Stimulated activated CD4-positive, alpha-beta T cell treated with anti-CD3 and anti-CD28 coated beads, Interleukin-1b, Interleukin-23, amount 100 ng/mL, for 1 hour (primary cell): ENCODE measurements at places on chromosomes 12 and 14.

DNA sequence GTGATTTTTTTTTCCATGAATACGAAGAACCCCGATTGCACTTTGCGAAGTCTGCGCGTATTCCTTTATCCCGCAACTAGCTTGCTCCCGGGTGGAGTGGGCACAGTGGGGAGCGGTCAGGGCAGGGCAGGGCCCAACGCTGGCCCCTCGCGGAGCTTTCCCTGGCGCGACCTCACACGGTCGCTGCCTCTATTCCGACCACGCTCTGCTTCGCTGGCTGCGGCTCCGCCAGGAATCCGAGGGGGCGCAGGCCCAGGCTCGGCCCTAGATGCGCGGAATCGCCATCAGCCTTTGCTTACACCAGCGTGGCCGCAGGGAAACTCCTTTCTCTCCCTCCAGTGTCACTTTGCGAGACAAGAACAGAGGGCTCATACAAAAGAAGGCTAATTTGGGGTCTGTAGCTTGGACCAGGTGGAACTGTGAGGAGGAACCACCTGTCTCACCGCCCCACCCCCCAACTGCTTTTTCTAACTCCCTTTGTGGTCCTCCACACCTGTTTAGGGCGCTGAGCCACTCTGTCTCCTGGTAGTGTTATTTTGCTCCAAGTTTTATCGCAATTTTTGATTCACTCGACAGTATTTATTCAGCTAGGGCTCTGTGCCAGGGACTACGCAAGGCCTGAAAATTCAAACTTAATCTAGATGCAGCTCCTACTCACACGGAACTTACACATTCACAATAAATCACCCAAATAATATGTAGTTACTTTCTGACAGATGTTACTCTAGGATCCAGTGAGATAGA lies 3.1 kb upstream of the NKX2-1 start:
- no peak for DNase-seq

DNA sequence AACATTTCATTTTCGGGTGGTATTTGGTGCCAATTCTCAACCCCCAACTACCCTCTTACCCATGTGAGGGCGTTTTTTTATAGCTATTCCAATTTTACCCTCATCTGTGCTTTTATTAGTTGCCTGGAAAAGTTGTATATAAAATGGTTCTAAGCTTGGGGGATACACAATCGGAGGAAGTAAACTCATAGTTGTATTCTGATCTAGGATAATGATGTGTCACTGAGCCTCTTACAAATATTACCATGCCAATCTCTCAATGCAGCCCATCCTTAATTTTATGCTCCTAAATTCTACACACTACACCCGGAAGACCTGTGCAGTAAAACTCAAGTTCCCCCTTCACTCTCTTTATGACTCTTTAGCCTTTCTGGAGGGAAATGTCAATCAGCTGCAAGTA lies 1206.5 kb upstream of the FLRT2 start:
- DNase-seq = no peak

DNA sequence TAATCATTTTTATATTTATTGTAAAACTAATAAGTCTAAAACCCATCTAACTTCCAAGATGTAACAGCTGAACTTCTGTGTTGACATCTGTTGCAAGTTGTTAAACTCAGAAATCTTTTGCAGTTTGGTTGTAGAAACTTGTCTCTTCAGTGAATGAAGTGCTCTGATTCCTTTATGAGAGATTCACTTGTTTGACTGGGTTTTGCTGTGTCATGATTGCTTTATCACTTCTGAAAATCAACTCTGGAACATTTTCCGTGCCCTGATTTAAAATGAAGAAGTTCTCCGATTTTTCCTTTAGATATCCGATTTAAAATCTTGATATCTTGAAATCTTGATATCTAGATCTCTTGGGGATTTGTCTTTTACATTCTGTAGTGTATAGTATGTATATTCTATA lies 65.1 kb downstream of the DIP2B start:
- no peak for DNase-seq

- no peak for DNase-seq
Measured at GRCh38 chr12:94807951-94808350, 157.6 kb upstream of the TMCC3 start.

DNA sequence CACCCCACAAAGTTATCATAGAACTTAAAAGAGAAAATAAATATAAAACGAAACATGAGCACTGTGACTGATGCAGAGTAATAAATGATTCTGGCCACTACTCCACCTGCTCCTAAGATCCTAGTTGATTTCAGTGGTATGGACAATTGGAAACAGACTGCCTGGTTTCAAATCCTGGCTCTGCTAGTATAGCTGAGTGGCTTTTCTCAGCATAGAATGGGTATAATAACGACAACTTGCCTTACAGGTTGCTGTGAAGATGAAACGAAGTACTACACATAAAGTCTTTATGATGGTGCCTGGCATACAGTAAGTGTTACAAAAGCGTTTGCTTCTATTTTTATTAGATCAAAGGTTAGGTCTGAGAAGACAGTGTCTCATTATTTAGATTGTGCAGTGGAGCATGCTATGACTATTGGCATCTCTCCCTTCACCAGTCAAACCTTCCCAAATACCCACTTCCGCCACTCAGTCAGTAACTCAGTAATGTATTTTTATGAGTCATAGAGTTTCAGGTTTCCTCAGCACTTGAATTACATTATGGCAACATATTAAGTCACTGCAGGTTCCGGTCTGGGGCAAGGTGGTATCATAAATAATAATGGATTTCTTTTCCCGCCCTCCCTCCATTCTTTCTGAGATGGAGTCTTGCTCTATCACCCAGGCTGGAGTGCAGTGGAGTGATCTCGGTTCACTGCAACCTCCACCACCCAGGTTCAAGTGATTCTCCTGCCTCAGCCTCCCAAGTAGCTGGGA lies 29.7 kb upstream of the NR2C1 start:
- no peak for DNase-seq

- DNase-seq = no peak
Measured at GRCh38 chr12:55633151-55633550, 3.5 kb upstream of the OR10P1 start.

DNA sequence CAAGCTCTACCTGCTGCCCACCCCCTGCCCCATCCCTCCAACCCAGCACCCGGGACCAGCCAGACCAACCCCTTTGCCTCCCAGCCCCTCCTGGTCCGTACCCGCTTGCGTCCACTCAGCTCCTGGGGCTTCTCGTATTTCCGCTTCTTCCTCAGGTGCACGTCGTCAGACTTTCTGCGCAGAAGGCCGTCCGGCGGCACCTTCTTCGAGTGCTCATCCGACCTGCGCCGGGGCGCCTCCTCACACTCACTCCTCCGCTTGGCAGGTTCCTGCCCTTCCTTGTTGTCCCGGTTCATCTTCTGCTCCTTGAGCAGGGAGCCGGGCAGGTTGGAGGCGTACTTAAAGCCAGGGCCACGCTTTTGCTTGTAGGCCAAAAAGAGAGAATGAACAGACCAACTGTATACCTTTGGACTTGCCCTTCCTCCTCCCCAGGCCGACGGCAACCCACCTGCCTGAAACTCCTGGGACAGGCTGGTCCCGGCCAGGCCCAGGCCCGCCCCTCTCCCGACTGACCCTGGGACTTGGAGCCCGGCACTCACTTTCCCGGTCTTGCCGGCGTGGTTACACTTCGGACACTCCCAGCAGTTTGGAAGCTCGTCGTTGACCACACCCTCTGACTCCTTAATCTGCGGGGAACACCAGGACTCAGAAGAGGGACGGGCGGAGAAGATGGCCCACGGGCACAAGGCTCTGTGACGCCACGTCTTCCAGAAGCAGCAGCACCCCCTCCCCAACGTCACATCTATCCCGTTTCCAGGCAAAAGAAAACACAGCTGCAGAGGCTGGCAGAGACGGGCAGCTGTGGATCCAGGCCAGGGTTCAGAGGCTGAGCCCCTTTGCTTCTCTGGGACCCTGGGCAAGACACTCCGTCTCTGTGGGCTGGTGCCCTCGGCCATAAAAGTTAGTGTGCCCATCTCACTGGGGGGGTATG lies 44.3 kb downstream of the RNF34 start:
- DNase-seq = no peak
